ENCODE measurements at places on chromosomes 1 and 21.

DNA sequence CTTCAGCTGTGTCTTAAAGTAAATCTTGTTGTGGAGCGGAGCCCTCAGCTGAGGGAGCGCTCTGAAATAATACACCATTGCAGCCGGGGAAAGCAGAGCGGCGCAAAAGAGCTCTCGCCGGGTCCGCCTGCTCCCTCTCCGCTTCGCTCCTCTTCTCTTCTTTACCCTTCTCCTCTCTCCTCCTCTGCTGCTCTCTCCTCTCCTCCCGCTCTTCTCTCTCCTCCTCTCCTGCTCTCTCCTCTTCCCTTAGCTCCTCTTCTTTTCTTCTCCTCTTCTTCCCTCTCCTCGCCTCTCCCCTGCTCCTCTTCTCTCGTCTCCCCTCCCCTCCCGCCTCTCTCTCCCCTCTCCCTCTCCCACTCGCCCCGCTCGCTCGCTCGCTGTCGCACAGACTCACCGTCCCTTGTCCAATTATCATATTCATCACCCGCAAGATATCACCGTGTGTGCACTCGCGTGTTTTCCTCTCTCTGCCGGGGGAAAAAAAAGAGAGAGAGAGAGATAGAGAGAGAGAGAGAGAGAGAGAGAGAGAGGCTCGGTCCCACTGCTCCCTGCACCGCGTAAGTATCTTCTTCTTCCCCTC lies at the start of gene PROX1:
Gene PROX1 (plus strand): TSS at position 47 of the 580 bp plus-strand sequence. CDS start 8,563 bp downstream, outside the sequence.
- peak; percentile 87 for DNase-seq

- no peak for DNase-seq
Measured at GRCh38 chr1:244329591-244330317, 122.0 kb downstream of the ADSS2 start.

- DNase-seq = no peak
Measured at GRCh38 chr1:229015806-229016205, 255.1 kb upstream of the RAB4A start.

- DNase-seq = no peak
Measured at GRCh38 chr21:29082046-29082815, 8.8 kb upstream of the CCT8 start.

GRCh38 chr1:57270927-57271698 lies 152.7 kb downstream of the DAB1 start:
- DNase-seq = no peak

- peak; percentile 75 for DNase-seq
Measured at GRCh38 chr1:16375521-16376340, 8.7 kb downstream of the SZRD1 start.

DNA sequence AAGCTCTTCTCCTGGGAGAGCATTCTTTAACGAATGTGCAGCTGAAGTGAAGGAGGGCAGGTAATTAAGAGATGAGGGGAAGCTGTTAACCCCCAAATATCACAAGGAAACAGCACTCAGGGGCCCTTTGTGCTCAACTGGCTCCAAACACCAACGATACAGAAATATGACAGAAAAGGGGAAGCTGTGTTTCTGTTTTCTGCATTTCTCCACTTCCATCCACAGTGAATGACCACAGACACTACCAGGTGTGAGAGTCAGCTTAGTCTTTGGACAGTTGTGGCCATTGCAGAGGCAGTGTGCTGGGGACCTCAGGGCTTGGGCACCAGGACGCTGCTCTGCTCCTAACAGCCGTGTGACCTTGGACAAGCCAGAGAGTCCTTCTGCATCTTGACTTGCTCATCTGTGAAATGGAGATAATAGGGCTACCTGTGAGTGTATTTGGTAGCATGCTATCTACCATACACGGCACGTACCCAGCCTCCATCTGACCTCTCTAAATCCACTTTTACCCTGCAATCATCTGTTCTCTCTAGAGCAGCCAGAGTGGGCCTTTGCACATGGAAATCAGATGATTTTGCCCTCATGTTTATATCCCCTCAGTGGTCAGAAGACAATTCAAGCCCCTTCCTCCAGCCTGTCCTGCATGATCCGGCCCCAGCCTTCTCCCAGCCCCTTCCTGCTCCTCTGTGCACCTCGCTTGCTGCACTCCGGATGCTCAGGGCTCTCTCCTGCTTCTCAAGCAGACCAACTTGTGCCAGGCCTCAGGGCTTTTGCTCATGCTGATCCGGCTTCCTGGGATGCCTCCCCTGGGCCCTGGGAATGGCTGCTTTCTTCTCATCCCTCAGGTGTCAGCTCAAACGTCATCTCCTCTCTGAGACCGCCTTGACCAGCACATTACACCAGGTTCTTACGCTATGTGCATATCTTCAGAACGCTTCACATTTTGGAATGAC lies 4.7 kb upstream of the TINAGL1 start:
- no peak for DNase-seq

- DNase-seq = no peak
Measured at GRCh38 chr1:59485949-59486348, 189.1 kb downstream of the FGGY start.

- no peak for DNase-seq
Measured at GRCh38 chr21:41951876-41952567, 1.8 kb downstream of the C2CD2 start.

DNA sequence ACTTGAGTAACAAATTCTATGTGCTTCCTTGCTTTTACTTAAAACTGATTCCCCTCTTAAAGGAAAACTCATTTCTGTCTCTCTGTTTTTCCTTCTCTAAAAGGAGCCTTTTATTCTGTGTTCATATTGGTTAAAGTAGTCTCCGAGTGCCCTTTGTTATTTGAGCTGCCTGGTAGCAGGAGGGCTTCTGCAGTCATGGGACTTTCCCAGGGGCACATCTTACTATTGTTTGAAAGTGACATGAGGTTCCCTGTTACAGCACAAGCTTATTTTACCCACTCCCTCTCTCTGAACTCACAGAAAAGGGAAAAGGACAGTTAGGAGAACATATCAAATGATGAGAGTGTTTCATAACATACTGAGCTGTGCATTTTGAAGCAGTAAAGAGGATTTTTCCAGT lies 58.1 kb upstream of the ANGPTL1 start:
- no peak for DNase-seq

- no peak for DNase-seq
Measured at GRCh38 chr1:115594600-115594999, 47.2 kb upstream of the VANGL1 start.

GRCh38 chr1:149886396-149887195 lies 12.8 kb upstream of the BOLA1 start:
- DNase-seq = peak; percentile 100

DNA sequence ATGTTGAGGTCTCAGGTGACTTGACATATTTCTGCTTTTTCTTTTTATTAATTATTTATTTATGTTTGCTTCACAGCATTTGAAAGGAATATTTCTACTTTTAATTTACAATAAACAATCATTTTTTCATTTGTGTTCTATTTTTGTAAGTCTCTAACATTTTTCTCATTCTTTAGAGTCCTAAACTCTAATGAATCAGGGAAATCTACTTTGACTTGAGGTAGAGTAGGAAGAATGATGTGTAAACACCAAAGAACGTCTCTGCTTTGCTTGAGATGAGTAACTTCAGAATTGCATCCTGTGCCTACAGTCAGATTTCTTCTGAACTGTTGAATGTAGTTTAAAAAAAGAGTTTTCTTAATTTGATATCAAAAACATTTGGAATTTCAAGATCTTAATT lies 65.2 kb downstream of the CNST start:
- DNase-seq = peak; percentile 83

DNA sequence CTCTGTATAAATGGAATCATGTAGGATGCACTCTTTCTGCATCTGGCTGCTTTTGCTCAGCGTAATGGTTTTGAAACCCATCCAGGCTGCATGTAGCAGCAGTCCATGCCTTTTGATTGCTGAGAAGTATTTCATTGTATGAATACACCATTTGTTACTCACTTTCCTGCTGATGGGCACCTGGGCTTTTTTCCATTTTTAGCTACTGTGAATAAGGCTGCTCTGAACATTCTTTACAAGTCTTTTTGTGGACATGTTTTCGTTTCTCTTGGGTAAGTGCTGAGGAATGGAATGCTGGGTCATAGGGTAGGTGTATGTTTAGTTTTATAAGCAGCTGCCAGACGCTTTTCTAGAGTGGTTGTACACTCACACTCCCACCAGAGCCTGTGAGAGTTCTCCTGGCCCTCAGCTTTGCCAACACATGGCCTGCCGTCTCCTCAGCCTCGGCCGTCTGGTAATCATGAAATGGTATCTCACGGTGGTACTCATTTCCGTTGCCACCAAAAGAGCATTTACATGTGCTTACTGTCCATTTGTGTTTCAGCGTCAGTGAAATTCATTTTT lies 22.7 kb downstream of the SLX9 start:
- DNase-seq = peak; percentile 100
